ENCODE measurements at places on chromosomes 4 and X.

DNA sequence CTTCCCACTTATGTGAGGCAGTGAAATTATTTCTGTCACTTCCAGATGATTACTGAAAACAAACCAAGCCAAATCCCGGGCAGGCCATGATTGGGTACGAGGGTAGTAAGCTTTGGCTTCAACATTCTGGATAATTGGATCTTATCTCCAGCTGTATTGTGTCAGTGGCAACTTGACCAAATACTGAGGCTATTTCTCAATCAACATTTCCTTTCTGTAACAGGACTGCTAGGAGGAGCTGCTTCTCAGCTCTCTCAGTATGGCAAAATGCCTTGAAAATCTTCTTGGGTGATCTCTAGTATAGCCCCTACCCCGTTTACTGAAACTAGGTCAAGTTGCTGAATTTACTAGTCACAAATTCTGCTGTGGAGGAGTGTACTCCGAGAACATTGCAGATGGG lies 169.3 kb upstream of the FRMPD4 start:
- no peak for DNase-seq

GRCh38 chrX:118437283-118437682 lies 58.3 kb upstream of the DOCK11 start:
- no peak for DNase-seq

- no peak for DNase-seq
These were observed 37.1 kb upstream of the HERC6 start for GRCh38 chr4:88341227-88342192.

- DNase-seq: no peak
These were observed 35.3 kb upstream of the GPR78 start for GRCh38 chr4:8544741-8545438.

DNA sequence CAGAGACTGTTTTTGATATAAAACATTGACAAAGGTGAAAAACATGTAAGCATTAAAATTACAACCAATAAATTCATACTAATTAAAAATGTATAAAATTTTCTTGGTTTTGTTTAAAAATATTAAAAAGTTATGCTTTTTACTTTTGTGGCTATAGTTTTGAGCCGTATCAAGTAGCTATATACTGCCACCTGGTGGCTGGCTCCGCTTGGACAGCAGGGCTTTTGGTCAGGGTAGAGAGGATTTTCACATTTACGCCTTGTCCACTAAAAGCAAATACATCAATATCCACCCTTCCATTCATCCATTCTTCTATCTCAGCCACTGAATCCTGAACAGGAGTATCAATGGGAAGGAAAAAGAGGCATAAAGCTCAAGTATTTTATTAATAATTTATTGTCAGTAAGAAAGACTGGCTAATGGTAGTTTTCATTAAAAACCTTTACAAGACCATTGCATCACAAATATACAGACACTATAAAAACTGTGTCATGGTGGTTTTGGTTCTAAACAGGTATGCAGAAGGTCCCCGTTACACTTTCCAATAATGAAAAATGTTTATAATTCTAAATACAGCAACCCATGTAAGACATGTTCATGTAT lies 32.1 kb upstream of the MTNR1A start:
- peak; percentile 46 for DNase-seq

GRCh38 chr4:52750819-52751486 lies at the start of gene ERVMER34-1:
TSS of gene ERVMER34-1 (minus strand) at chr4:52751425. CDS start at chr4:52745520, 5,905 bp downstream.
- no peak for DNase-seq

- DNase-seq: no peak
These were observed 182.2 kb downstream of the PACRGL start for GRCh38 chr4:20882500-20882899.

DNA sequence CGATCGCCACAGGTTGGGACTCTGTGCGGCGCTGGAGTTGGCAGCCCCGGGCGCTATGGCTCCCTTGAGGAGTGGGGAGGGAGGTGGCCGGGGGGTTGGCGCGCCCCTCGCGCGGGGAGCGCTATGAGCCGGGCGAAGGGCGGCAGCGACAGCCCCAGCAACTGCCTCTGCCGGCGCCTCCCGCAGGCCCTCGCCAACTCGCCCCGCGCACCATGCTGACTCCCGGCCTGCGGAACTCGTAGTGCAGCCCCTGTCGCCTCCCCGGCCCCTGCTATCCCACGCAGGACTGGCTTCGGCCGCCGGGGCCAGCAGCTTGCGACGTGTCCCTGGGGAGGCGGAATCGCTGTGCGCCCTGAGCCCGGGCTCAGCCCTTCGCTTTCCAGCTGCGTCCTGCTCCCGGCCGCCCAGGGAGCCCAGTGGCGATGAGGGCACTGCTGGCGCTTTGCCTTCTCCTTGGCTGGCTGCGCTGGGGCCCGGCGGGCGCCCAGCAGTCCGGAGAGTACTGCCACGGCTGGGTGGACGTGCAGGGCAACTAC lies 415 bp downstream of the SHISA3 start:
- no peak for DNase-seq

DNA sequence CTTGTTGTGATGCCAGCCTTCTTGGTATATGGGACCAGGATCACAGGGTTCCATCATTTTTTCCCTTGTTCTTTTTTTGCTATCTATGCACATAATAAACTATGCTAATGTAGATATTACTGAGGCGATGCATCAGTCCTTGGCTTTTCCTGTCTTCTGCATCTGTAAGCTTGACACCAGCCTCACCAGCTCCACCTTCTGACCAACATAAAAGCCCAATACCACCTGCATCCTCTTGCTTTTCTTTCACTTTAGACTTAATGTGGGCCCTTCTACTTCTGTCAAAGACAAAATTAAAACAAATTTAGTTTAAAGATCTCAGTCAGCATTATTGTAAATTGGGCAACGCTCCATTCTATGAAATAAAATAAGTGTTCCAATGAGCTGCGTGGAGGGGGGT lies 1718.8 kb upstream of the PCDH10 start:
- no peak for DNase-seq

GRCh38 chr4:122946142-122946541 lies 23.7 kb upstream of the NUDT6 start:
- no peak for DNase-seq

DNA sequence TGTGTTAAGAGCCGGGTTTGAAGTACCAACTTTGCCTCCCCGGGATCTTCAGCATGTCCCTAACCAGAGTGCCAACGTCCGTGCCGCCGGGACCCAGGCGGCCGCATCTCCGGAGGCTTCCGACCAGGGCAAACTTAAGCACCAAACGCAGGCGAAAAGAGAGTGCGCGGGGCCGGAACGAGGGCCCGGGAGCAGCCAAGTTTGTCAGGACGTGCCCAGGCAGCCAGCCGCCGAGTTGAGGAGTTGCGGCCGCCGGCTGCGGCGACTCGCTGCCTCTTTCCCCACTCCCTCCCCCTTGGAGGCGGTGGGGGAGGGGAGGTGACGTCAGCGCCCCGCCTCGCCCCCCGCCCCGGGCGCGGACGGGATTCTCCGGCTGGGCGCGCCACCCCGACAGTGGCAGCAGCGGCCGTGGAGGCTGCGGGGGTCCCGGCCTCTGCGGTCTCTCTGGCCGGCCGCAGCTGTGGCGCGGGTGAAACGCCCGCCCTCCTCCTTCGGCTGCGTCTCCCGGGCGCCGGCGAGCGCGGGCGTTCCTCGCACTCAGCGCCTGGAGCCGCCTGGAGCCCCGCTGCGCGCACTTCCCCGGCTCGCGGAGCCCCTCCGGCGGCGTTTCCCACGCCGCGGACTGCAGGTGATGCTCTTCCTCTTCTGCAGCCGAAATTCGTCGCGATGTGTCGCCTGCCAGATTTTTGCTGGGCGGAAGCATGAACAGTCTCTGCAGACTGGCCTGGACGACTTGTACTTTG lies 2.9 kb upstream of the FAT1 start:
- no peak for DNase-seq

GRCh38 chr4:125689805-125690204 lies 375.1 kb downstream of the FAT4 start:
- DNase-seq: no peak

- DNase-seq: no peak
These were observed 56.3 kb upstream of the LCORL start for GRCh38 chr4:18077808-18078207.

DNA sequence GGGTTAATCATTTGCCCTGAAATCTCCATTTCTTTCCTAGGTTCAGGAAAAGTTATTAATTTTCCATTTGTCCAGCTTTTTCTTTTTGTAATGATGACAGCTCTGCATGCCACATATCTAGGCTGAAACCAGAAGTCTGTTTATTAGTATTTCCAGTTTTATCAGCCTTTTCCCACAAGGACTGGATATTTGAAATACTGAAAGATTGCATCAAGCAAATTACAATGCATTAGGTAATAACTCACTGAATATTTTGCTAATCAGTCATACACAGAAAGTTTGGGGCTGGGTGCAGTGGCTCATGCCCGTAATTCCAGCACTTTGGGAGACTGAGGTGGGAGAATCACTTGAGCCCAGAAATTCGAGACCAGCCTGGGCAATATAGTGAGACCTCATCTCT lies 21.5 kb downstream of the SLC9A7 start:
- no peak for DNase-seq

DNA sequence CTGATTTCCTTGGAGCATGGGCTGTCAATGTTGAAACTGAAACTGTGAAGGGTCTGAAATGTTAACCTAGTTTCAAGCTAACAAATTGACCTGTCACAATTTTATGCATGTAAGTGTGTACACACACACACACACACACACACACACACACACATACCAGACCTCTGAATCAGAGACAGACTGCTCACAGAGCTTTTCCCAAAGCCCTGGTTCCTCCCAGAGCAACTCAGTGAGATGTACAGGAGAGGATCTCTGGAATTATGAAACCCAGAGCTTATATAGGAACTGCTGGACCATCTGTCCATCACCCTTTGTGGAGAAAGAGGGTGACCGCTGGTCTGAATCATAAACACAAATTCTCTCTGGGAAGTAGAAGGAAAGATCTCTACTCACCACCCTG lies 228.1 kb upstream of the PRPS2 start:
- DNase-seq: no peak

- DNase-seq: no peak
These were observed 148.4 kb downstream of the ANKRD50 start for GRCh38 chr4:124564121-124564520.

- DNase-seq: no peak
These were observed 2.7 kb upstream of the XKRX start for GRCh38 chrX:100931218-100931924.

GRCh38 chr4:123505095-123506010 lies 108.8 kb downstream of the SPRY1 start:
- no peak for DNase-seq

GRCh38 chrX:640641-641040 lies 10.1 kb downstream of the SHOX start:
- DNase-seq: no peak

GRCh38 chr4:80967346-80967745 lies 63.2 kb upstream of the BMP3 start:
- no peak for DNase-seq

DNA sequence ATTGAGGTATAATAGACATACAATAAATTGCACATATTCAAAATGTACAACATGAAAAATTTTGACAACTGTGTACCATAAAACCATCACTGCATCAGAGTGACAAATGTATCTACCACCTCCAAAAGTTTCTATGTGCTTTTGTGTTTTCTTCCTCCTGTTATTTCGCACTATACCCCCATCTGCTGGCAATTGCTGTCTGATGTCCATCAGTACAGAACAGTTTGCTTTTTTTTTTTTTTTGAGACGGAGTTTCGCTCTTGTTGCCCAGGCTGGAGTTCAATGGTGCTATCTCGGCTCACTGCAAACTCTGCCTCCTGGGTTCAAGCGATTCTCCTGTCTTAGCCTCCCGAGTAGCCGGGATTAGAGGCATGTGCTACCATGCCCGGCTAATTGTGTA lies 154.3 kb upstream of the GIMD1 start:
- no peak for DNase-seq

DNA sequence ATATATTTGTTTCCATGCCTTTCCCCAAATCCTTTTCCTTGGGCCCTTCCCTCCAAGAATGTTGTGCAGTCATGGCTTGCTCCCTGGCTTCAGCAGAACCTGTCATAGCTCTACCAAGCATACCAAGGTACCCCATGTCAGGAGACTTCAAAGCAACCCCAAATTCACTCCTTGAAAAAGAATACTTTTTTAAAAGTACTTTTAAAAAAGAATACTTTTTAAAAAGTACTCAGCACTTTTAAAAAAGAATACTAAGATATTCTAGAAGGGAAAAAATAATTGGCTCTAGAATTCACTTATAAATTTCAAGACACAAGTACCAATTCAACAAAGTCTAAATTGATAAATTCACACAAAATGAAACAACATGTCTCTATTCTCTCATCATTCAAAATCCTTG lies 76.0 kb downstream of the NR3C2 start:
- DNase-seq: no peak

GRCh38 chrX:88613338-88613737 lies 133.7 kb upstream of the CPXCR1 start:
- DNase-seq: no peak
